ENCODE measurements at places on chromosomes 3 and 15.
A peak's percentile ranks its signal among the peaks of the same experiment; 100 is the strongest.

DNA sequence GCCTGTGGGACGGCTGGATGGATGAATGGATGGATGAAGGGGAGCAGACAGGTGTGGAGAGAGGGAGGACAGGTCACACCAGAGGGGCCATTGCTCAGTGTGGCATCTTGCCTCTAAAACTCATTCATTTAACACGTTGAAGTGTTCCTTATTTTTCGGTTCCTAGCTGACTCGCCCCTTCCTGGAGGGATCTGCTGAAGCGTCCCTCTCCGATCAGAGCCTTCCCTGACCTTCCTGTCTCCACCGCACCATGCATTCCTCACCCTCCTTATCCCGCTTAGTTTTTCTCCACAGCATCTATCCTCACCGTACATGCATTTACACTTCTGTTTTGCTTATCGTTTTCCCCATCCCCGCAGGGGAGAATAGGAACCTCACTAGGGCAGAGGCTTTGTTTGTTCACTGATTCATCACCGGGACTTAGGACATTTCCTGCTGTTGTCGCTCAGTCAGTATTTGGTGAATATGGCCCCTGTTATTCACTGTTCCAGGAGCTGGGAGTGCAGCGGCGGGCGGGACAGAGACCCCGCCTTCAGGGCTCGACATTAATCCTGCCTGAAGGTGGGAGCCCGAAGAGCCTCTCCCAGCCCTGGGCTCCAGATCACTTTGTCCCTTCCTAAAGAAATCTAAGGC is 32.0 kb downstream of the FOXL2 start:
- no peak for DNase-seq

GRCh38 chr3:58679446-58679845 is 12.9 kb upstream of the FAM3D start:
- DNase-seq = no peak

- DNase-seq = no peak
Observed at GRCh38 chr15:80289528-80290495, 37.8 kb upstream of the CTXND1 start.

GRCh38 chr15:98121536-98121935 is 161.0 kb downstream of the ARRDC4 start:
- no peak for DNase-seq

- peak; percentile 41 for DNase-seq
Observed at GRCh38 chr3:112629425-112629824, 11.5 kb downstream of the CCDC80 start.

DNA sequence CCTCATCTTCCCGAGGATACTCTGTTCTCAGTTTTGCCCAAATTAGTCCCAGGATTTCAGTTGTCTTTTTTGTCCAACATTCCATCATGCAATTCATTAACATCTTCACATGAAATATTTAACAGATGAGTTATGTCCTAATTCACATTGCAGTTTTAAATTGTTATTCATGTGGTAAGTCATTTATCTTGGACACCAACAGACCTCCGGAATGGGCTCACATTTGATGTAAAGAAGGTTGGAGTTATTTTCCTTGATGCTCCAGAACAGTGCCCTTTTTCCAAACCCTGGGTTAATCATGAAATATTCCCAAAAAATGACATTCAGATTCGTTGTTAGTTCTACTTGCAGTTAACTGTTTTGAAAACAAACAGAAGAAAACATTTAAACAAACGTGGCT is 32.8 kb upstream of the LRTM1 start:
- DNase-seq = no peak

GRCh38 chr3:63351159-63352007 is 73.3 kb downstream of the SYNPR start:
- DNase-seq = peak; percentile 55

DNA sequence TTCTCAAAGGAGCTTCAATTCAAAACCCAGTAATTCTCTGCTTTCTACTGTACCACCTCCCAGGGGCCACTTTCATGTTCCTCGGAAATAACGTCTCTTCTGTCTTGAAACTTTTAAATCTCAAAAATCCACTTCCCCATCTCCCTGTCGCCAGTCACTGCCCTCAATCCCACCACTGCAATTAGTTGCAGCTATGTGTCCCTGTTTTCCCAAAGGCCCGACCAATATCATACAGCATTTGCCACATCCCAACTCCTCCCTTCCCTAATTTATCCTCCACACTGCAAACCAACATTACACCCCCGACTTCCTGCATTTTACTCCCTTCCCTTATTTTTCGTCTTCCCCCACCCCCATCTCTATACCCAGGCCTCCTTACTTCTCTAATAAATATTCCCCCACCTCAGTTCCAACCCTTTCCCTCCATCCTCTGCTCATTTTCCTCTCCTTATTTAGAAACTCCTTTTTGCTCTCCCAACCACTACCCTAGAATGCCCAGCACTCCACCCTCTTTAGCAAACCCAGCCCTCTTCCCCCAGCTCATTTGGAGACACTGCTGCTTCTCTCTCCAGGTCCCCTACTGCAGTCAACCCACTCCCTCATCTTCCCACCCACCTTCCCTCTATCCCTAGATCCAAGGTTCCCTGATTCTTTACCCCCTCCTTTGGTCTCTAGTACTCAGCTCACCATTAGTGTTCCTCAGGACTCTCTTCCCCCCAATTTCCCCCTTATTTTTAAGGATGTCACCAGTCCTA is 1.1 kb downstream of the NPTN start:
- DNase-seq = peak; percentile 40

DNA sequence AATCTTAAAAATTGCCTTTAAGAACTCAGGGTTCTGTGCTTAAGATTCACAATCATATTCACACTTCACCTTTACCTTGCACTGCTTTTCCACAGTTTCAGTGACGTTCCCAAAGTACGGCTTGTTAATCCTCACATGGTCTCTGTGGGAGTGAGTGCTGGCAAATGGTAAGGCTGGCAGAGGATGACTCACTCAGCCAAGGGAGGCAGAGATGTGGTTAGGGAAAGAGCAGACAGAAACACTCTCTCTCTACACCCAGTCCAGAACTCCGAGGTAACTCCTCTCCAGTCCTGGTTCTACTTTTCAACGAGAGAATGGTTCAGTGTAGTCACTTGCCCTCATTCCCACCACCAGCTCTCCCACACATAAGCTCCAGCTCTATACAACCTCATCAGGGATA is 33.1 kb downstream of the RASGRP1 start:
- DNase-seq = no peak

- no peak for DNase-seq
Observed at GRCh38 chr15:59158701-59159034, 48.0 kb upstream of the LDHAL6B start.

DNA sequence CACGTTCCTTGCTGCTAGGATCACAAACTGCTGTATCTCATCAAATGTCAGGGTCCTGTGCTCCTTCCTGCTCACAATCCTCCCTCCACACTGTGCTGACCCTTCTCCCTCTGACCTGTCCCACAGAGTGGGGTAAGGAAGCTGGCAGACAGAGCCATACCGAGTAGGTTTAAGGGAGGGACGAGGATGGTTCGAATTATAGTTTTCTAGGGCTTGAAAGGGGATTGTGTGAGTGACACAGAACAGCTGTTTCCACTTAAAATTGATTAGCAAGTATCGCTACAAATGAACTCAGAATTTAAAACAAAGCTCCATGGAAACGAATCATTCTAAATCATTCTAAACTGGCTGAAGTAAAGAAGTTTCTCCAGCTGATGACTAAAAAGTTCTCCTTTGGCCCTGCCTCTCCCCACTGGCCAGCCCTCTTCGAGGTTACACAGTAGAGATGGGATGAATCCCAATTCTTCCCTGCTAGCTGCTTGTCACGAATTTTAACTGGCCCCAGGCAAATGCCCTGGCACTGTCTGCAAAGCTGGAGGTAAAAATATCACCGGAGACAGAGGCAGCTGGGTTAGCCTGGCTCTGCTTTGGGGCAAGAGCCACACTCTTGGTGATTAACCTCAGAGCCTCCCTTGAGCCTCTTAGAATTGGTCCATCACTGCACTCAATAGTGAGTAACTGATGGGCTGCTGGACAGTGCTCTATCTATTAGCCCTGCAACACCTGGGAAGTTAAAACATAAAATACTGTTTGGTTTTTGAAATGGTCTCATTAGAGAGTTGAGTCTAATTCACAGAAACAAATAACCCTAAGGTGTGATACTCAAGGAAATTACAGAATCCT is 194.9 kb downstream of the CHST2 start:
- DNase-seq = no peak

GRCh38 chr3:29690686-29691353 is 409.9 kb downstream of the RBMS3 start:
- DNase-seq = no peak

Measured in D341Med (cell line).